ENCODE measurements at places on chromosomes 11 and 22.

GRCh38 chr11:44623731-44624491, 58.4 kb downstream of the CD82 start:
- no peak for DNase-seq

GRCh38 chr22:21832291-21833290, 34.9 kb downstream of the MAPK1 start:
- DNase-seq = no peak

DNA sequence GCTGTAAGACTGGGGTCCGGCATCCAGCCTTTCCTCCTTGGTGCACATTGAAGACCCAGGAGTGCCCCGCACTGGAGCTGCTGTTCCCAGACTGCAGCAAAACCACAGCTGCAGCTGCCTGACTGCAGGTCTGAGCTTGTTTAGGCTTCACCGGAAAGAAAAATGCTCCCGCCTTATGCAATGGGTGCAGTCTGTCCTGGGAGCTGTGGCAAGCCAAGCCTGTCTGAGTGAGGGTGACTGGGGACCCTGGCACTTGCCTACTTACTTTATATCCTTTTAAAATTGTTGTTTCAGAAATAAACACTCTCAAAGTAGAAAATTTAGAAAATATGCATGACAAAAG, 23.3 kb upstream of the CD44 start:
- no peak for DNase-seq

DNA sequence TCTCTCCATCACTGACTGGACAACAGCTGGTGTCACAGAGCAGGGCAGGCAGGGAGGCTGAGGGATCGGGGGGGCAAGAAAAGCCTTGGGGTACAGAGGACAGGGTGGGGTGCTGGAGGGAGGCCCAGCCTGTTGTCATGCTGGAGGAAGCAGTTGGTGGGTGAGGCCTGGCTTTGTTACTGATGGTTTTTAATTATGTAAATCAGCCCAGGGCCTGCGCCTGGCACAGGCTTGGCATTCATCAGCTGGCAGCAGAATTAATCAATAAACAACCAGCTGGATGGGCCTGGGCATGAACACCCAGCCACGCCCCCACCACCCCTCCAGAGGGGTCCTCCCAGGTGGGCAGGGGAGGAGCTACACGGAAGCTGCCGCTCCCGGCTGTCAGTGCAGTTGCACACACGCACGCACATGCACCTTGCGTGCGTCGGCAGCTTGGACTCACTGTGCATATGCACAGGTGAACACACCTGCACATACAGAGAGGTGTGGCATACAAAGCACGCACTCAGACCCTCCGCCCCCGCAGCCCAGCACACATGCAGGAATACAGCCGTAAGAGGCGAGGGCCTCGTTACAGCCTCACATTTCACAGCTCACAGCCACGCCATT, 21.3 kb upstream of the ELFN2 start:
- no peak for DNase-seq

- DNase-seq = peak; percentile 92
Observed at GRCh38 chr22:41446639-41447434, at the start of gene TOB2. Gene TOB2, minus strand, starts transcription at chr22:41446801. Its CDS starts 9,456 bp downstream, at chr22:41437345.

- peak; percentile 79 for DNase-seq
Observed at GRCh38 chr22:19909350-19910179, 32.0 kb upstream of the COMT start.

GRCh38 chr11:134536219-134536618, 124.2 kb upstream of the B3GAT1 start:
- no peak for DNase-seq

- no peak for DNase-seq
Observed at GRCh38 chr22:34334893-34335292, 414.6 kb upstream of the LARGE1 start.

DNA sequence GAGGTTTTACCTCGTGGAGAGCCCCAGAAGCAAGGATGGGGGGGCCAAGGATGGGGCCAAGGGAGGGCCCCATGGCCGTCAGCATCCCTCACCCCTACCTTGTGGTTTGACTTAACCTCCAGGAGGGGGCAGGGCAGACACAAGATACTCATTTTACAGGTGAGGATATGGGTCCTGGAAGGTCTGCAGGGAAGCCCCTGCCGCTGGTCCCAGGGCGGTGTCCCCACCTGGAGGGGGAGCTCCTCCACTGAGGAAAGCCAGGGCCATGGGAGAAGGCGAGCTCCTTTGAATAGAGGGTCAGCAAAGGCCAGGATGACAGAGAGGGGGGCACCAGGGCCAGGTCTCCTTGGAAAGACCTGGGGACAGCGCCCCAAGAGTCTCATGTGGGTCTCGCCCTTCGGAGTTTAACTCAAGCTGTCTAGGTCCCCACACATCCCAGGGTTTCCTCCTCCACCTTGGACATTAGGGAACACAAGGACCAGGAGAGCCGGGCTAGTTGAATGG, 5.9 kb upstream of the ADORA2A start:
- DNase-seq = no peak

GRCh38 chr11:45431046-45432018, 145.2 kb upstream of the SYT13 start:
- no peak for DNase-seq

GRCh38 chr11:70729949-70730348, 331.6 kb downstream of the CTTN start:
- no peak for DNase-seq

DNA sequence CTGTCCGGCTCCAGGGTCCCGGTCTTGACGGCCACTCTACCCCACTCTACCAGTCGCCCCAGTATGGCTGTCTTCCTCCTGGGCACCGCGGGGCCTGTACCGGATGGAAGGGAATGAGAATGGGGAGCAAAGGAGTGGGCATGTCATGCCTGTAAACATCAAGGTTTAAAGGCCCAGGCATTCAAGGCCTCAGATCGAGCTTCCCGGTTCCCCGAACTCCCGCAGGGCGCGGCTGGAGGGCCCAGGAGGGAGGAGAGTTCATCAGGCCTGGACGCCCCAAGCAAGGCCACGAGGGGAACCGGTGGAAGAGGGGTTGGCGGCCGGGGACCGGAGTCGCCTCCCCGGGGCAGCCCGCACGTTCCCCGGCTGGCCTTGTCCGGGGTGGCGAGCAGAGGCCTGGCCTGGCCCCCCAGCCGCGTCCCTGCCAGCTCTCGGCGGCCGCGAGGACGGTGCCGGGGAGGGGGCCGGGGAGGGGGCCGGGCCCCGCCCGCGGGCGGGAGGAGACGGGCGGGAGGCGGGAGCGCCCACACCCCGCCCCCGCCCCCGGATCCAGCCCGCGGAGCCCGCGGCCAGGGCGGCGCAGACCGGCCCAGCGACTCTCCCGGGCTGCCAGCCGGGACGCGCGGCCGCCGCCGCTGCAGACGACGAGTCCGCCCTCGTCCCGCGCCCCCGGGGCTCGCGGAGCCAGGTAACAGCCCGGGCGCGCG, at the start of gene CDC42EP1:
Gene CDC42EP1 (plus strand): TSS at position 580 of the 707 bp plus-strand sequence. CDS start 5,870 bp downstream, outside the sequence.
- no peak for DNase-seq

DNA sequence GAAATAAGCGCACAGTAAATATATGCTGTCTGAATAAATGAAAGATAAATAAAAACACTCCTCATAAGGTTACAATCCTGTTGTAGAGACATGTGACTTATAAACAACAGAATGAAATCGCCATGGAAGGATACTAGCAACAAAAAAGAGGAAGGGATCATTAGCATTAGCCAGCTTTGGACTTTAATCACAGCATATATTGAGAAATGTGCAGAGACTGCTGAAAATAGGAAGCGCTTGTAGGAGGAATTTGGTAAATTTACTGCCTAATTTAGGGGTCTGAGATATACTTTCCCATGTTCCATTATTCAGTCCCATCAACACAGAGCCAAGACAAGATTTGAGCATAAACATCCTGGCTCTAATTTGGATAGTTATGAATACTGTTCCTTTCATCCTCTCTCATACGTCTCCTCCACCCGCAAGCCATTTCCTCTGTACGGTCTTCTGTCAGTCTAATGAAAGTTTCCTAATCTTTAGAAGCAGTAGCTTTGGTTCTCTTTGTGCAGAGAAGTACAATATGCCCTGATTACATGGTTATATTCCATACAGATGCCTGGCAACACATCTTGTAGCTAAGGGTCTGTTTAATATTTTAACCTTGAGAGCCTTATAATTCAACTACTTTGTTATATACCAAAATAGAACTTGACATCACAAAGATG, 37.1 kb upstream of the AKIP1 start:
- no peak for DNase-seq

GRCh38 chr11:27012234-27012921, 18.5 kb downstream of the FIBIN start:
- DNase-seq = no peak

DNA sequence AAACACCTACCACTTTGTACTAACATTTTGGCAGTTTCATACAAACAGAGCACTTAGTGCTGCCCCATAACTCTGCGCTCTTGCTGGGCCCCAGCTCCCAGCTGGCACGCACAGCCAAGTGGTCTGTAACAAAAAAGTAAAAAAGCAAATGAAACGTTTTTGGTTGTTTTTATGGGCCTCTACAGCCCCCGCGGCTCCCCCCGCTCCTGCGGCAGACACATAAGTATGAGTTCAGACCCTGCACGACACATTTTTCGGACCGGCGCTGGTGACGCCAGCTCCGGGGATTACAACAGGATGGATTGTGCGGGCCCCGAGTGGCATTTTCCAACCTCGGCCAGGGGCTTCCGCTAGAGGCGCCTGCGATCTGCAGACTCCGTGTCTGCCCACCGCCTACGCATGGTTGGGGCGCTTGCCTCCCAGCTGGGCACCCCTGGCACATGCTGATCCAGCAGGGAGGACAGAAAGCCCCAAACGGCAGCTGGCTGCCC, 418.2 kb downstream of the SOX6 start:
- DNase-seq = no peak

DNA sequence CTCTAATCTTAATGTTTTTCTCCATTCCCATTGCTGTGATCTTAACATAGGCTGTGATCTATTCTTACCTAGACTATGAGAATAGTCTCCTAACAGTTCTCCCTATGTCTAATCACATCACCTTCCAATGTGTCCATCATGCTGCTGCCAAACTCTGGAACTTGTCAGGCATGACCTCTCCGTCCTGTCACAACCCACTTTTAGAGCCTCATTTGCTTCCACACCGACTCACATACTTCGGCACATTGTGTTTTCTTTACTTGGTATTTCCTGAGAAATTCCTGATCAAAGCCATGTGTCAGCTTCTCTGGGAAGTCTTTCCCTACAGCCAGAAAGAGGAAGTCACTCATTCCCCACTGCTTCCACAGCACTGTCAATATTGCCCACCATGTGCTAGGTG, 40.5 kb upstream of the BIRC3 start:
- no peak for DNase-seq

GRCh38 chr22:46652847-46653331, 32.7 kb downstream of the GRAMD4 start:
- no peak for DNase-seq

GRCh38 chr11:37712251-37712650, 1114.2 kb upstream of the RAG2 start:
- DNase-seq = no peak

GRCh38 chr11:39209981-39210380, 2249.5 kb downstream of the LRRC4C start:
- DNase-seq = no peak

- no peak for DNase-seq
Observed at GRCh38 chr22:46209262-46209661, 40.8 kb downstream of the CDPF1 start.

- no peak for DNase-seq
Observed at GRCh38 chr22:45238957-45239680, 1.6 kb downstream of the KIAA0930 start.

- DNase-seq = no peak
Observed at GRCh38 chr11:124896071-124896750, 1.5 kb downstream of the ROBO4 start.

Data from activated CD4-positive, CD25-positive, alpha-beta regulatory T cell (primary cell).